NCI-H1436 (cell line): ENCODE measurements at places on chromosomes 12 and 14.
A peak's percentile ranks its signal among the peaks of the same experiment; 100 is the strongest.

DNA sequence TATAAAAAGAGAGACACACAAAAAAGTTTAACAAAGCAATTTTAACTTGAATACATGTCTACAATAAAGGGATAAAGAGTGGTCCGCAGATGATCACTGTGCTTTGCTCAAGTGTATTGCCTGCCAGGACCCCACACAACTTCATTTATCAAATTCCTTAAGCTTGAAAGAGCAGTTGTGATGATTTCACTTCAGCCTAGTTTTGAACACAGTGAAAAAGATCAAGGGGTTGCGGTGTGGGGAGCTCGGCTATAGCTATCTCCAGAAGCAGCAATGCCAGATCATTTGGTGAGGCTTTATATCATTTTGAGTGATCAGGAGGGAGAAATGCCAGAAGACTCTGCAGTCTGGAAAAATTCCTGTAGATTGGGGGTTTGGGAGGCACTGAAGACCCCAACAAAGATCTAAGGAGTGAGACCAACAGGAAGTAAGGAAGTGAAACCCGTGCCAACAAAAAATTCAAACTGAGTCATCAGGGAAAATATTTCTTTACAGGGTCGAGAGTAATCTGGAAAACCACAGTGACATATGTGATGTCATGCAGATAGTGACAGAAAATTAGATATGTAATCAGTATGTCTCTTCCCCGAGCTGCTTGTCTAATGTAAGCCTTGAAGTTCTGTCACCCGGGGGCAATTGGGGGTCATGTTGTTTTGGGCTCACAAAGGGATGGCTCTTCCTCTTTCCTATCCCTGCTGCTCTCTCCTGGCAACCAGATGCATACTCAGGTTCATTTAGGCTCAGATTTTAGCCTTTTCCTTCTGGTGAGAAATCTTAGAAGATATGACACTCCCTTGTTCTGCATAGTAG, 221.8 kb downstream of the MSRB3 start:
- no peak for DNase-seq

DNA sequence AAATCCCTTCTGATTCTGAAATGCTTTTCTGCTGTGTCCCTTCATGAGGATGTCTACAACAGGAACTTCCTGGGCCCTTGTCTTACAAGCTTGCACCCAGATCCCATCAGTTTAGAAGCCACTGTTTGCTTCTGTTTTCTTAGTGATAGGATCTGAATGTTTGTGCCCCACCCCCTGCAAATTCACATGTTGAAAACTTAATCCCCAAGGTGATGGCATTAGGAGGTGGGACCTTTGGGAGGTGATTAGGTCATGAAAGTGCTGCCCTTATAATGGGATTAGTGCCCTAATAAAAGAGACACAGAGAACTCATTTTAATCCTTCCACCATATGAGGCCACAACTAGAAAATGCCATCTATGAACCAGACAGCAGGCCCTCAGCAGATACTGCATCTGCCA, 36.0 kb upstream of the GNPNAT1 start:
- no peak for DNase-seq

DNA sequence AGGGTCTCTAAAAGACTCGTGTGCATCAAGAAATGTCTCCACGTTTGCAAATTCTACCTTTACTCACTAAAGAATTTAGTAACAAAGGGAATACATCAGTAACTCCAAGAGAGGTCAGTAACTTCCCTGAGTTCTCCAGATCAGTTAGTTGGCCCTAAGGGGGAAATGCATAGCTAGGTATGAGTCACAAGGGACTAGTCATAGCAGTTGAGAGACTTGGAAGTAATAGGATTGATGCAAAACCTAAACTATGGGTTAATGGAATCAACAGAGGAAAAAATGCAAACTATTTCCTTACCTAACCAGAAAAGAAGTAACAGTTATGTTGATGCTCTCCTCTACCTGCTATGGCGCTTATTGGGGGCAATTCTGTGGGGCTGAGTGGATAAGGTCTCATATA, 148.8 kb upstream of the GARIN6 start:
- no peak for DNase-seq

- DNase-seq: no peak
Measured at GRCh38 chr12:107225635-107226034, 132.3 kb upstream of the CRY1 start.

GRCh38 chr14:95597784-95598211, 62.9 kb downstream of the GLRX5 start:
- DNase-seq: peak; percentile 60

DNA sequence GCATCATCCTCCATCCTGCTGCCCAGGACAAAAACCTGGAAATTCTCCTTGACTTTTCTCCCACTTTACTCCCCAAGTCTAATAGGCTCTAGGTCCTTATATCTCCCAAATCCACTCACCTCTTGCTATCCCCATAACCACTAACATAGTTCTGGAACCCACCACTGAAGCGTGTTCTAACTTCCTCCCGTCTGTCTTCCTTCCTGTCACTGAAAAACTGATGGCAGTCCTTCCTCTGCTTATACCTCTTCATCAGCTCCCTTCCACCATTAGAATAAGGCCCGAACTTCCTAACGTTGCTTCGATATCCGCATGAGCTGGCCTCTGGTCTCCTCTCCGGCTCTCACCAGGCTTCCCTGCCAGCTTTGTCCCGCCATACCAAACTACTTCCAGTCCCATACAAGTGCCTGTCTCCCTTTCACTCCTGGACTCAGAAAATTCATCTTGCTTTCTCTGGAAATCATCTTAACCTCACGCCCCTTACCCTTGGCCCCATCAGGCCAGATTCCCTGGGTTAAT, 63.0 kb upstream of the BCL2L14 start:
- no peak for DNase-seq

- no peak for DNase-seq
Measured at GRCh38 chr14:90605430-90605829, 208.6 kb downstream of the CALM1 start.

DNA sequence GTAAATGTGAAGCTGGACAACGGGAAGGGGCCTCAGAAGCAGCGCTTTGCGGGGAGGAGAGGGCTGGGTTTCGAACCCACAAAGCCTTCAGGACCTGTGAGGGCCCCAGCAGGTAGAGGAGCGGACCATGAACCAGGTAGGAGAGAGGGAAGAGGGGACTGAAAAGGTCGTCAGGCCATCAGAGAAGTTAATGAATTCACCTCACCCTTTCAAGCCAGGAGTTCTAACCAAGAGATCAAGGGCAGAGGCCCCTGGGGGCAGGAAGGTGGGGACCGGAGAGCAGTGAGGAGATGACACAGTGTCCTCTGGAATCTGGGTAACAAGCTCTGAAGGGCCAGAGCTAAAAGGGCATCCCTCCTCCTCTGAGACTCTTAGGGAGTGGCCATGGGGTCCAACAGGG, 19.4 kb downstream of the SERPINA1 start:
- DNase-seq: no peak

GRCh38 chr12:110737532-110737931, 5.2 kb downstream of the PPP1CC start:
- DNase-seq: no peak

DNA sequence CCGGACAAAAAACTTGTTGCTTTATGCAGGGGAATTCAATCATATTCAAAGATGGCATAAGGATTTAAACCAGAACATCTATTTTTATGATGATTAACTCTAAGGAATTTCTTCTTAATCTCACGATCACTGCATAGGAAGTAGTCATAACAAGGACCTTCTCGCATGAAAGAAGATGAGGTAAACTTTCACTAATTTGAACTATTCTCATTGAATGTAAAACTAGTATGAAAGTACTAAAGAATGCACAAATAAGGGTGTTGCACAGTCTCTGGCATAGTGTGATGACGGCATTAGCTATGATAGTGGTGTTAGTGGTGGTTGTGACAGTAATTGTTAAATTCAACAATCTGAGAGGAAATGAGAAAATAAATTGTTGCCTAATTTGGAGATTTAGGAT, 280.0 kb downstream of the SLC6A15 start:
- DNase-seq: no peak

DNA sequence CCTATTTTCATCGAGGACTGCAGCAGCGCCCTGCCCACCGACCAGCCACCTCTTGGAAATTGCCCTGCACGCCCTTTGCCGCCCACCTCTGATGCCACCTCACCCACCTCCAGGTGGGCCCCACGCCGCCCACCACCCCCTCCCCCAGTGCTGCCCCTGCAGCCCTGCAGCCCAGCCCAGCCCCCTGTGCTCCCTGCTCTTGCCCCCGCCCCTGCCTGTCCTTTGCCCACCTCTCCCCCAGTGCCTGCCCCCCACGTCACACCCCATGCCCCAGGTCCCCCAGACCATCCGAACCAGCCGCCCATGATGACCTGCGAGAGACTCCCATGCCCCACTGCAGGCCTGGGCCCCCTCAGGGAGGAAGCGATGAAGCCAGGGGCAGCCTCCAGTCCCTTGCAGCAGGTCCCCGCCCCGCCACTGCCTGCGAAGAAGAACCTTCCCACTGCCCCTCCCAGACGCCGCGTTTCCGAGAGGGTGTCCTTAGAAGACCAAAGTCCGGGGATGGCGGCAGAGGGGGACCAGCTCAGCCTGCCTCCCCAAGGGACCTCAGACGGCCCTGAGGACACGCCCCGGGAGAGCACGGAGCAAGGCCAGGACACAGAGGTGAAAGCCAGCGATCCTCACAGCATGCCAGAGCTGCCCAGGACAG, 96.5 kb downstream of the LGMN start:
- no peak for DNase-seq

DNA sequence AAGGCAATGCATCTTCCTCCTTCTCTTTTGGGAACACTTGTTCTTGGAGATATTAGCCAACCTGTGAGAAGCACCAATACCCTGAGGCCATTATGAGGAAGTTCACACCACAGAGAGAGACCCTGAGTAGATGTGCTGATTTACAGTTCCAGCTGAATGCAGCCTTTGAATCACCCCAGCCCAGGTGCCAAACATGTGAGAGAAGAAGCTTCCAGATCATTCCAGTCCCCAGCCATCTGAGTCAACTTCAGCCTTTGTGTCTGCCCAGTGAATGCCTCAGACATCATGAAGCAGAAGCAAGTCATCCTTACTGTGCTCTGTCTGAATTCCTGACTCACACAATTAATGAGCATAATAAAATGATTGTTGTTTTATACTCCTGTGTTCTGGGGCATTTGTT, 25.1 kb downstream of the C12orf42 start:
- no peak for DNase-seq

DNA sequence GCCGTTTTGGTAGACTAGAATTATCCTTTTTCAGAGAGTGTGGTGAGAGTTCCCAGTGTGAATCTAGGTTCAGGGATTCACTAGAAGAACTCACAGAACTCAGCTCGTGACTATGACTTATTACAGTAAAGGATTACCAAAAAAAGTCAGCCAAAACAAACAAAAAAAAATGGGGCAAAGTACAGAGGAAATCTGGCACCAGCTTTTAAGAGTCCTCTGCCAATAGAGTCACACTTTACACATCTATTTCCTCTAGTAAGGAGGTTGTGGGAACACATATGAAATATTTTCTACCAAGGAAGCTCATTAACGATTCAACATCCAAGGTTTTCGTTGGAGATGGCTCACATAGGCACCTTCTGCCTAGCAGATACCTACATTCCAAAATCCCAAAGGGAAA, 28.2 kb downstream of the TSPAN19 start:
- DNase-seq: no peak

DNA sequence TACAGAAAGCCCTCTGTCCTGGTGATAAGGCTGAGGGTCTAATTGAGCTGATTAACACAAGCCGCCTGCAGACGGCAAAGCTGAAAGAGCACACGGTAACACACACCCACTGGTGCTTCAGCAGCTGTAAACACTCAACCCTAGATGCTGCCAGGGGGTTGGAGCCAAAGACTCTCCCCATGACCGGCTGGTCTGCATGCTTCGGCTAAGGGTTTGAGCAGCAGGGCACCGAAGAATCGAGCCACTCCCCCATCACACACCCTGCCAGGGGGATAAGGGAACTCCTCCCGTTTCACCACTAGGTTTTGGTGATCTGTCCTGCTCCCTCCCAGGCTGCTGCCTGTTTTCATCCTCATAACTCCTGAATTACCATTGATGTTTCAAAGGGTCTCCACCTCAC, 141.0 kb upstream of the OVCH1 start:
- no peak for DNase-seq

DNA sequence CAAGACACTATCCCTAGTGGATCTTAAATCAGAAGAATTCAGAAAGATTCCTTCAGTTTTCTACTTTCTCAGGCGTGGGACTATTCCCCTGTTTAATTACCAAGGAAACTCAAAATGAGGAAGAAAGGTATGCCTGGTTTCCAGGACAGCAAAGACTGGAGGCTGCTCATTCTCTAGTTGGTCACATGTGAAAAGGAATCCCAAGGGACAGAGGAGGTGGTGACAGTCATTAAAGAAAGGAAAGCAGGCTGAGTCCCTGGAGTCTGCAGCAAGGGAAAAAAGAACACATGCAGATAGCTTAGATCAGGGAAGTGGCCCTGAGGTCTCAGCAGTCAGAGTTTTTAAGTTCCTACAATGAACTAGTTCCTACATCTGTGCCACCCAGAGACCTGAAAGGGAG, 165.4 kb upstream of the CCDC198 start:
- DNase-seq: peak; percentile 57

DNA sequence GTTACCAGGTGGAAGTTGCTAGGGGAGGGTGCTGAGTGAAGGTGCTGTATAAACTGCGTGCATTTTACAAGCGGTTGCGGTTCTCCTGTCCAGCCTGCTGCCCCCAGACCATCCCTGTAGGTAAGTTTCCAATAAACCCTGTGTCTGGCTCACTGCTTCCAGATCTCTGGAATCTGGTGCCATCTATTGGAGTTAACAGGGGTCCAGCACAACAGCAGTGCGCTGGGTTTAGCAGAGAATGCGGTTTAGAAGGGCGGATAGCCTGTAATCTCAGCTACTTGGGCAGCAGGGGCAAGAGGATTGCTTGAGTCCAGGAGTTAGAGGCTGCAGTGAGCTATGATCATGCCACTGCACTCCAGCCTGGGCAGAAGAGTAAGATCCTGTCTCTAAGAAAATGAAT, 4.9 kb downstream of the AACS start:
- DNase-seq: no peak

DNA sequence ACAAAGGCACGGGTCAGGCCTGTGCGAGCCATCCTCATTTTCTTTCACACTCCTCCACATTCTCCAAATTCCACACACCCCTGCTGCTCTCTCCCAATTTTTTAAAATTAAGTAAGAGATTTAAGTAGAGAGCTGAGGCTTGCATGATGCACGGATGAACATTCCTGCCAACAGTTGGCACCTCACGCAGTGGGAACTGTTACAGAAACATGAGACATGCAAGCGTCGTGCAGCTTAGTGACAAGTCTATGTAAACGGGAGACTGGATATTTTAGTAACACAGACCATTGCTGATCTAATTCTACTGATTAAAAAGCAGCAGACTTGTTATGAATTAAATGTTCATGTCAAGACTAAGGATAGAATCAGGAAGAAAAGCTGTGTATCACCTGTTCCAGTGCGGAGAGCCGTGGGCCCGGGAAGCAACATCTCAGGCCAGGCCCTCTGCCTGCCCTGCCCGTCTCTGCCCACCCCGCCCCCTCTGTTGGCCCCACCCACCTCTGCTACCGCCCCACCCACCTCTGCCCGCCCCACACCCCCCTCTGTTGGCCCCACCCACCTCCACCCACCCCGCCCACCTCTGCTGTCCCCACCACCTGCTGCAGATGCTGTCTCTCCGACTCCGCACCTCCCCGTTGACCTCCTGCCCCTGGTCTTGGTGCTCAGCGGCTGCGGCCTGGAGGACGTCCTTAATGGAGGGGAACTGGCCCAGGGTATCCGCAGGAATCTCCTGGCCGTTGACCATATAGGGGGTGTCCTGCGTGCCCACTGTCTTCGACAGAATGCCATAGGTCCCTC, 21.2 kb downstream of the GOLGA3 start:
- DNase-seq: no peak
